ENCODE measurements at places on chromosomes 7 and 10.

DNA sequence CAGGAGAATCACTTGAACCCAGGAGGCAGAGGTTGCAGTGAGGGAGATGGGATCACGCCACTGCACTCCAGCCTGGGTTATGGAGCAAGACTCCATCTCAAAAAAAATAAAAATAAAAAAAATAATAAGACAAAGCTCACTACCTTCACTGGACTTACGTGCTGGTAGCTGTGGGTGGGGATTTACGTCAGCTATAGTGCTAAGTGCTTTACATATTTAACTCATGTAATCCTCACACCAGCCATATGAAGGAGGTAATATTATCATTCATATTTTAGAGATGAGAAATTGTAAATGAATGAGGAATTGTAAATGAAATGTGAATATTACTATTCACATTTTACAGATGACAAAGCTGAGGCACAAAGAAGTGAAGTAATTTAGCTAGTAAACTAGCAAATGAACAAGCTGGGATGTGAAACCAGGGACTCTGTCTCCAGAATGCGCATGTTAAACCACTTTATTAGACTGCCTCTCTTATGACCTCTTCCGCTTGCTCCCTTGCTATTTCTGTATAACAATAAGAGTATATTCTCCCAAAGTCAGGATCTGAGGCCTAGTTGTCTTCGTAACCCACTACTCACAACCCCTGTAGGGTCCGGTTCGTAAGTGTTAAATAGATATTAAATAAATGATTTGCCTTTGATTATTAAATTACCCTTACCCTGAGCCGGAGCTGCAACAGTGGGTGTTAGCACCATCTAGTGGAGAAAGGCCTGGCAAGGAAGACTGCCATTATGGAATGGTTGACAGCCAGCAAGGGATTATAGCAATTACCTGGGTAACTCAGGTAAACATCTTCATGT lies 70.2 kb downstream of the HTR7 start:
- no peak for DNase-seq

DNA sequence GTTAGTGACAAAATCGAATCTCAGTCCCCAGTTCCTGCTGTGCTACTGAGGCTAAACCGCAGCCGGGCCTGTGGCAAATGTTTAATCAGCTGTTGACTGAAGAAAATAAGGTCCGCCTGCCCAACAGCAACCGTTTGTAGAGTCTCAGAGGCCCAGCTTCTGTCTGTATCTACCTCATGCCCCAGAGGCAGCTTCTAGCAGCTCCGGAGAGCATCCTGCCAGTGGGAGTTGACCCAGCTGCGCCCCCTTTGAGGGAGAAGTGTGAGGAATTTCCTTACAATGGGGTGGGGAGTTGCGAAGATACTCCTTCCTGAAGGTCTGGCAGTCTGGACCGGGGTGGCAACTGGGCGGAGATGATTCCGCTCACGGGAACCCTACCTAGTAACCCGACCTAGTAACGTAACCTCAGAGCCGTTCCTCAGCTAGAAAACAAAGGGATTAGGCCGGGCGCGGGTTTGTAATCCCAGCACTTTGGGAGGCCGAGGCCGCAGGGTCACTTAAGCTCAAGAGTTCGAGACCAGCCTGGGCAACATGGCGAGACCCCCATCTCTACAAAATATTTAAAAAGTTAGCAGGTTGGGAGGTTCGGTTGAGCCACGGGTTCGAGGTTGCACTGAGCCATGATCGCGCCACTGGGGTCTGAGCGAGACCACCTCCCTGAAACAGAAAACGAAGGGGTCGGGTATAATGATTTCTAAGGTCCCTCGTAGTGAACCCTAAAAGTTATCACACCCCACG lies 846 bp upstream of the ZNF775 start:
- DNase-seq = peak; percentile 46

DNA sequence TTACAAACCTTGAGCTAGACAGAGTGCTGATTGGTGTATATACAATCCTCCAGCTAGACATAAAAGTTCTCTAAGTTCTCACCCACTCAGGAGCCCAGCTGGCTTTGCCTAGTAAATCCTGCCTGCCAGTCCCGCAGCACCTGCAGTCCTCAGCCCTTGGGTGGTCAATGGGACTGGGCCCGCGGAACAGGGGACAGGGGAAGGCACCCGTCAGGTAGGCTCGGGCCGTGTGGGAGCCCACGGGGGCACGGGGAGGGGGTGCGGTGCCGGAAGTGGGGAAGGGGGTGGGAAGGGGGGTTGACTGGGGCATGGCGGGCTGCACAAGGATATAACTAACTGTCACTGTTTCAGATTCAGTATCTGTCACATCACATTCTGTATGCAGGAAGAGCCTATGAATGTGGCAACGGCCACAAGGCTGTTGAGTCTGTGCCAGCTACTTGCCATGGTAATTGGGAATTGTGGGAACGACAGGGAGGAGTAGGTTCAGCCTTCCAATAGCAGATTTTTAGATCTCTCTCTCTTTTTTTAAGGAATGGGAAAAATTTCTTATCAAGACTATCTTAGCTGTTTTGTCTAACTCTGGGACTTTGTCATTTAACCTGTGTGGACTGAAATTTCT lies 205.1 kb upstream of the PLPP4 start:
- DNase-seq = no peak

DNA sequence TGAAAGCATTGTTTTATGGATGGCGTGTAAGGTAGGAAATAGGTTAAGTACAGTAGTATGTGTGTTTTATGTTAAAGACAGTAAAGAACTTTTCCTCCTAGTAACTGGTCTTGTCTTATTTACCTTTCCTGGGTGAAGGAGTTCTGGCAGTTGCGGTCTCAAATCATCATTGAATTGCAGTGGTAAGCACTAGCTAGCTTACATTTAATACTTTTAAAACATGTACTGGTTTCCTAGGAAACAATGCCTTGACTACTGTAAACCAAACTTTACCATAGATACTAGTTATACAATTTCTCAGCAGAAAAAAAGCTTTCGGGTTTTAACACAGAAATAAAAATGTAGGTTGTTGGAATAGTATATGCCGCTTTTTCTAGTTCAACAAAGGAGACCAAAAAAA lies 37.7 kb downstream of the PRKG1 start:
- DNase-seq = no peak

DNA sequence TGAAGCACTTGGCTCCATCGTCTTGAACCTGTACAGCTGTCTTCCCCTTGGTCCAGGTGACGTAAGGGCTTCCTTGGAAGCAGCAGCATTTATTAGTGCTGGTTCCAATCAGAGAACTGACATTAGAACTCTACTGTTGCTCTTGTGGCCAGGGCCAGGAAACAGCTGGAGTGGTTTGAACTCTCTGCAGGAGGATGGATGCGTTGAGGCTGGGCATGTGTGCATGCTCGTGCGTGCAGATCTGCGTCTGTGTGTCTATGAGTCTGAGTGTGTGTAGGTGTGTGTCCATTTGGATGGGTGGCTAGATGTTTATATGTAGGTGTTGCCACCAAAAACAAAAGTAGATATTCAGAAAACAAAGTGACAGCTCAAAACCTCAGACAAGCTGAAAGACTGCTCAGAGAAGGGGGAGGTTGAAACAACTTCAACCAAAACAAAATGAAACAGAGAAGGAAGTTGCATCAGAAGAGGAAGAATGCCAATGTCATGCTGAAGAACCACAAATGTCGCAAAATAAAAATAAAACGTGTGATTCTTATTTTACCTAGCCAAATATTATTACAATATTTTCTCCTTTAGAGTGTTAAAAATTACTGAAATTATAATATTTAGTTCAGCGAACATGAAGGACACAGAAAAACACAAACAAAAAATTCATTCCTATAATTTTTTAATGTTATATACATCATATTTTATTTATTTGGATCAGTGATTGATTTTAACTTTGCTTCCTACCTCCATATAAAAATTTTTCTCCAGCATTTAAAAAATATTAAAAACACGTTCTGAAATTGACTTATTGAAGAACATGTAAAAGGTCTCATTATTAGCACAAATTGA lies 96.1 kb upstream of the MKLN1 start:
- DNase-seq = peak; percentile 25

DNA sequence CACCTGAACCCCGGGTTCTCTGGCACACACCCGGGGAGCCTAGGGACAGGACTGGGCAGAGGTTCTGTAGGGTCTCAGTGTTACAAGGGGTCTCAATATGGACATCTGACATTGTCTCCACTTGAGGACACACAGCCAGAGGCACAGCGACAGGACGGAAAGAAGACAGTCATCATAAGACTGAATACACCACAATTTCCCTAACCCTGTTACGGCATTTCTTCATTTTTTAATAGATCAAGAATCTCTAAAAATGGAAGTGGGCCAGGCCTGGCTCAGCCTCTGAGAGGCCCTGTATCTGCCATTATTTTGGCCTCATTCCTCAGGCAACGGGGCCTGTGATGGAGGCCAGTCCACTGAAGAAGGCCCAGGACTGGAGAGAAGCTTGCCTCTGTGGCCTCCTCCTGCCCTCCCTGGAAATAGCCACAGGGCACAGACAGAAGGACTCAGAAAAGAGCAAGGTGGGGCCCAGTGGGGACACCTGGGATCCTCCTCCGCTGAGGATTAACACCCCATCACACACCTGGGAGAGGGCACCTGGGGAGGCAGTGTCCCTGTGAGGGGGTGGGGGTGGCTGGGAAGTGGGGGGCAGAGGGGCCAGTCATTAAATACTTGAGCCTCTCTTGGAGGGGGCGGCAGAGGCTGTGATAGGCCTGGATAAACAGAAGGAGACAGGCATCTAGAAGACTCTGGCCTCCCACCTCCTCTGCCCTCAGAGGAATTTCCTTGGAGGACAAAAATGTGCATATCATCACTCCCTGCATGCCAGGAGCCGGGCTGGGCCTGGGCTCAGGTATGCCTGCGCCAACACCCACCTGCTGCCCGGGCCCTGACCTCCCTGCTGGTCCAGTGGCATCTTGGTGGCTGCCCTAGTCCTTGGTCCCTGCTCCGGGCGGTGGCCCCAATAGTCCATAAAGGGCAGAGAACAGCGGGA lies 8.0 kb downstream of the SPOCK2 start:
- DNase-seq = no peak

DNA sequence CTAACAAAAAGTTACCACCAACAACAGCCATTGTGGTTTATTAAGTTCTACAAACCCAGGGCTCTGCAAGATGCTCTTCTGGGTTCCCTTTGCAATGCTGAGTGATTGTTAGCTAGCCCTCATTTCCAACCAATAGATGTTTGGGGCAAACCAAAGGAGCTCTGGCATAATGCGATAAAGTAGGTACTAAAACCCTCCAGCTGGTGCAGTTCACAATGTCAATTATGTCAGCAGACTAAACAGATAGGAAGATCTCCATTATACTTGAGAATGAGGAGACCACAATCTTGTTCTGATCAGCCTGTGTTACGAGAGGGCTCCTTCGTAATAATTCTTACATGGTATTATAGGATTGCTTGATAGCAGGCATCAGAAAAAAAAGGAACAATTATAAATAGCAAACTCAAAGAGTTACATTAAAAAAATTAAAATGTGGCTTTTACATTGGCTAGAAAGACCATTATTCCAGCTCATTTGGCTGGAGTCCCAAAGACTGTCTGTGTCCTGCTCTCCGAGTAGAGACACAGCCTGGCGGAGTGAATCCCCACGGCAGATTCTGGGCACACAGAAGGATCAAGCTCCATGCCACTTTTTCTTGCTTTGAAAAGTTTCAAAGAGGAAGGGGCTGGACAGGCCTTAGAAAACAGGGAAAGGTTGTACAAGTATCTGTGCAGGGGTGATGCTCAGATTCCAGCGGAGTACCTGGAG lies 93.8 kb downstream of the ZRANB1 start:
- no peak for DNase-seq

- DNase-seq = no peak
These were observed 112.4 kb upstream of the EEPD1 start for GRCh38 chr7:36040679-36041078.

DNA sequence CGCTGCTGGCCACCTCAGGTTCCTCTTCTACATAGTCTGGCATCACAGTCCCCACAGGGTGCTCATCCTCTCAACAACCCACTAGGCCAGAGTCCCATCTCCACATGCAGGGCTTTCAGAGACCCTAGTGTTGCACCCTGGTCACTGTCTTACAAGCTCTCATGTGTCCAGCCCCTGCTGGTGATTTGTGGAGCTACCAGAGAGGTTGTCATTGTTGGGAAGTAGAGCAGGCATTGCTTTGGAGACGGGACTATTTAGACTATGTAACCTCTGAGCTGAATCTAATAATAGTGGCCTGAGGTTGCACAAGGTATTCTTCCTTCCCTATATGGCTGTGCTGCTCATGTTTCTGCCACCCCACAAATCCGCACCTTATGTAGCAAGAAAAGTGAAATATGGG lies 135.3 kb upstream of the VWC2 start:
- DNase-seq = no peak

Data from T-helper 1 cell (primary cell).